ENCODE measurements at places on chromosomes 11 and 22.
A peak's percentile ranks its signal among the peaks of the same experiment; 100 is the strongest.

GRCh38 chr11:18804199-18804999 is 12.8 kb upstream of the PTPN5 start:
- DNase-seq, result no peak

DNA sequence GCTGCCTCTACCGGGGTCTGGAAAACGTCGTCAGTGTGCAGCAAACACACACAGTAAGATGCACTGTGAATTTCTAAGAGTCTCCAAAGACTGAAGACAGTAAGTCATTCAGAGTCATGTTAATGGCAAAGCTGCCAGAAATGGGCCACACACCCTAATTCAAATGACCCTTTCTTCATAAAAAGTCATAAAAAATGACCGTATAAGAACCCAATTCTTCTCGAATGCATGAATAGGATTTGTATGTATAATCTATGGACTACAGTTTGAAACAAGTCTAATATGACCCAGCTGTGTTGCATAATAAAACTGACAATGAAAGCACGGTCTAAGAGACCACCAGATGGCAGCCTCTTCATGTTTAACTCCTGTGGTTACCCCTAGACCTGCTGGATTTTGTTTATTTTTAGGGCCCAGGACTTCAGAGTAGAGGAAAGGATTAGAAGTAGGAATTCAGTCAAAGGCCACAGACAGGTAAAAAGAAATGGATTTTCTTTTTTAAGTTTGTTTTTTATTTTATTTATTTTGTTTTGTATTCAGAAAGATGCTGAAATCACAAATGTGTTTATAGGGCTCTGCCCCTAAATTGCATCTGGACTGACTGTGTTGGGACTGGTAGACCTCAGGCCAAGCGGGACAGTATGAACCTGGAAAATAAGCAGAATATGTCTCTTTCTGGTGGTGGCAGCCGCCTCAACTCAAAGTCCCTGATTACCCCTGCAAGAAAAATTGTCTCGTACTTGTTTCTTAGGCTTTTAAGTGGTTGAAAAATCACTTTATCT is 32.1 kb upstream of the SLC5A12 start:
- peak; percentile 2 for DNase-seq

GRCh38 chr11:35144136-35144741 is 5.3 kb downstream of the CD44 start:
- no peak for DNase-seq

DNA sequence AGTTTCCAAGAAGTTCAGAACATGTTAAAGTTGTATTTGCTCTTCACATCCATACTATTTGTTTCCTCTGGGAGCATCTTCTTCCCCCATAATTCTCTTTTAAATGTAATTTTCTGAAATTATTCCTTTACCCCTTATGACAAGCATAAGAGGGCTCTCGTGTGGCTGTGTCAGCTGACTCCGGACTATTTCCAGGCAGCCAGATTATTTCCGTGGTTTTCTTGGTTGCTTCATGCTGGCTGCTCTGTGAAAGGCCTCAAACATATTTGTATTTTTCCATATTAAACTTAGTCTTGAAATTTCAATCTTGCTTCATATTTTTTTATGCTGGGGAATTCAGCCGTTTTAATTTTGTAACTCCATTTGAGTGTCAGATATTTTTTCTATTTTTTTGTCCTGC is 2.8 kb upstream of the MMP1 start:
- DNase-seq, result no peak

DNA sequence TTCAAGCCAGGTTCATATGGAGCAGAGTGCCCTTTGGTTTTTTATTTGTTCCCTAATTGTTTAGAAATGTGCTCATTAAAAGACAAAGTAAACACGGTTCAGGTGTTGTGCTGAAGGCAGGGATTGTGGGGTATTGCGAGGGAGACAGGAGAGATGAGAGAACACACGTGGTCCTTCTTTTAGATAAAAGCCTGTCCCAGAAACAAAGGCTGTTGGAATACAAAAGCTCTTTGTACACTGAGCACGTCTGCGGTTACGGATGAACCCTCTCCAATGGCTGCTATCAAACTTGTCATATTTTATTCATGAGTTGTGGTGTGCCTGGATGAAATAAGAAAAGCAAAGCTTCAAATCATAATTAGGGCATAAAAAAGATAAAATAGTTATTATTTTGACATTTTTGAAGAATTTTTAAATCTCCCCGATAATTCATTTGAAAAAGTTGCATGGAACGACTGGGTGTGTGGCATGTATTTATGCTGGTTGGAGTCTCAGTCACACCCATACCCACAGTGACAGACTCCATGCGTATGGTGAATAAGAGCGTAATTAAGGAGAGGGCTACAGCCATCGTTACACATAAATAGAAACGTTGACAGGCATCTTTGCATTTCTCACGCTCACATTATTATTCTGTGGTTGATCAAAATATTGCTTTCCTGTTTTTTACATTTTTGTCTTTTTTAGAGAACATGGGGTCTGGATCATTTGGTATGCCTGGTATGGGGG is 92.9 kb downstream of the NELL1 start:
- no peak for DNase-seq
